Left lobe of liver (tissue), 2 donors: ENCODE measurements at places on chromosomes 4 and X. TPM values are rescaled to one million over a fixed set of nuclear protein-coding genes. Genes with fewer than 3 reads are reported as not detected.

Gene PLRG1
- 28.3 TPM for total RNA-seq

Gene CLDN22
- total RNA-seq = not detected

Gene TREX2
- 0.23 TPM for total RNA-seq

Gene EREG
- 0.18 TPM for total RNA-seq

Gene ETNPPL
- 127 TPM for total RNA-seq

Gene NHS
- 0.10 TPM for total RNA-seq

Gene ADAD1
- not detected for total RNA-seq

Gene FUNDC1
- total RNA-seq = 2.8 TPM

Gene TMEM271
- not detected for total RNA-seq

Gene HCFC1
- 17.2 TPM for total RNA-seq

Gene XAGE2
- not detected for total RNA-seq

Gene NCAPG
- 0.38 TPM for total RNA-seq

Gene PABPC1L2A
- total RNA-seq = not detected

Gene AR
- 74.4 TPM for total RNA-seq

Gene PKD2
- total RNA-seq = 6.5 TPM

DNA sequence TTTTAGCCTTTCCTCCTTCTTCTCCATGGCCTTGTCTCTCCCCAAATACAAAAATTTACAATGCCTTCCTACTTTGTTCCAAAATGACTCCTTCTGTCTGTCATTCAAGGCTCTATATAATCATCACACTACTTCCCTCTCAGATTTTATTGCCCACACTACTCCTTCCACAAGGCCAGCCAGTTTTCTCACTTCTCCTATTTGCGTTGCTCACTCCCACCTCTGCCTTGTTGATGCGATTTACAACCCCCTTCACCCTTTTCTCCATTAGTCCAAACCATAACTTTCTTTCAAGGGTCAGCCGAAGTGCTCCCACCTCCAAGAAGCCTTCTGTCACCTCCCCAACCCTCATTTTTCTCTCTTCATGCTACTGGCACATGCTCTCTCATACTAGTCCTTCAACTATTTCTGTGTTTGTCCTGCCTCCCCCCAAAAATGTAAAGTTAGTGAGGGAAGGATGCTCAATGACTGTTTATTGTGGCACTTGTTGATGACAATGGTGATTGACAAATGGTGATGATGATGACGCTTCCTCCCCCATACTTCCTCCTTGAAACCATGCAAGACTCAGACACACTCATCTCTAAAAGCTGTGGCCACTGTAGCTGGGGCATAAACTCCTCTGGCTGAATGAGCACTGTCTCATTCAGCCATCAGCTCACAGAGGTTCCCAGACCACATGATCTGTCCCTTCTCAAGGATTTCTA is 2.7 kb upstream of the XKRX start:
- DNase-seq = no peak

DNA sequence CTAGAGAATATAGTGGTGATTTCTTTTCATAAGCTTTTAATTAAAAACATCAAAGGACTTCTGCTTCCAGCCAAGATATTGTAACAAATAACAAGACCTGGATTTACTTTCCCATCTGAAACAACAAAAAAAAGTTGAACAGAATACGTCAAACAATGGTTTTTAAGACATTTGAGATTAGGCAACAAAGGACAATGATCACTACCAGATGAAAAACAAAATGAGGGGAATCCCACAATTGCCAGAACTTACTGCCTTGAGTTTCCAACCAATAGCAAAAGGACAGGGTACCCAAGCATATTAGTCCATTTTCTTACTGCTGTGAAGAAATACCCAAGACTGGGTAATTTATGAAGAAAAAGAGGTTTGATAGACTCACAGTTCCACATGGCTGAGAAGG is 341.4 kb upstream of the INTU start:
- DNase-seq = no peak

DNA sequence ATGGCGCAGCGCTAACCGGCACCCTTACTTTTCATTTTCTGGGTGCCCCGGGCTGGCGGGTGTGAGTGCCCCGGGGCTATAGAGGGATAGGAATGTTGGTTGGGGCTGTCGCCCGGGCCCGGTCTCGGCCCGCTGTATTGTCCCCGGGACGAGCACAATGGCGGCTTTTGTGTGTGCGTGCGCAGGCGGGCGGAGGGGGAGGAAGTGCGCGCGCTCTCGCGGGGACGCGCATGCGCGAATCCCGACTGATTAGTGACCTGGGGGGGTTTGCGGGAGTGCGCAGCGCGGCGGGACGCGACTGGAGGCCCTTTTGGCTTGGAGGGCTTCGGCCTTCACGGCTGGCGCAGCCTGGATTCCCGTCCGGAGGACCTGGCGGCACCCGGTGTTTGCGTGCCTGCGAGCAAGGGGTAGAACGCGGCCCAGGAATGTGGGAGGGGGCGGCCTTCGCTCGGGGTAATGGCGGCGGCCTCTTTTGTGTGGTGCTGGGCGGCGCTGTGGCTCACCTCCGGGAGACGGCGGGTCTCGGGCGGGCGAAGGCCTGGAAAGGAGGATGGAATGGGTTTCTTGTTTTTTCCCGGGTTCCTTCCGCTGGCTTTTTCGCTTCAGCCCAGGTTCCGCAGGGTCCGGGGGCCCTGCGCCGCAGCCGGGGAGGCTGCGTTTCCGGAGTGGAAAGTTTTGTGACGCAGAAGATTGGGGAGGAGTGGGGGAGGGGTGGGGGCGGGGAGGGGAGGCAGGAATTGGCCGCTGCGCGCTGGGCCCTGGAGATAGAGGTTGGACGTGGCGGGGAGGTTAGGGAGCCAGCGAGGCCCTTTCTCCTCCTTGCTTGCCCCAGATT is 618 bp downstream of the DDX3X start:
- peak; percentile 78 for DNase-seq

- no peak for DNase-seq
These were observed 84.9 kb downstream of the SPCS3 start for GRCh38 chr4:176404621-176405020.

- DNase-seq = no peak
These were observed 113.4 kb downstream of the DRD5 start for GRCh38 chr4:9894644-9895332.

DNA sequence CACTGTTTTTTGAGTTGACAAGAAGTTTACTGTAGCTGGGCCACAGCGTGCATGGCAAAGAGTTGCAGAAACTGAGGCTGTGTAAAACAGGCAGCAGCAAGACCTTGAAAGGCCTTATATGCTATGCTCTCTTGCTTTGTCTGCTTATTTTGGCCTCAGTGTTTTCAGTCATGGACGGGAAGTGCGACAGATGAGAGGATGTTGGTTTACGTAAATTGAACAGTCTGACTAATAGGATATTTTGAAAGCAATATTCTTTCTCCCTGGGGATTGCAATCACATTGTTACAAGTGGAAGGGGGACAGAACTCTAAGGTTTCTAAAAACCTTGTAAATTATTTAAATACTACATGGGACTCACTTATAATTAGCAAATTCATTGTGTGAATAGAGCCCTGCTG is 32.2 kb upstream of the MAGEA10 start:
- DNase-seq = no peak

GRCh38 chr4:42080306-42080705 is 72.1 kb downstream of the BEND4 start:
- DNase-seq = no peak

DNA sequence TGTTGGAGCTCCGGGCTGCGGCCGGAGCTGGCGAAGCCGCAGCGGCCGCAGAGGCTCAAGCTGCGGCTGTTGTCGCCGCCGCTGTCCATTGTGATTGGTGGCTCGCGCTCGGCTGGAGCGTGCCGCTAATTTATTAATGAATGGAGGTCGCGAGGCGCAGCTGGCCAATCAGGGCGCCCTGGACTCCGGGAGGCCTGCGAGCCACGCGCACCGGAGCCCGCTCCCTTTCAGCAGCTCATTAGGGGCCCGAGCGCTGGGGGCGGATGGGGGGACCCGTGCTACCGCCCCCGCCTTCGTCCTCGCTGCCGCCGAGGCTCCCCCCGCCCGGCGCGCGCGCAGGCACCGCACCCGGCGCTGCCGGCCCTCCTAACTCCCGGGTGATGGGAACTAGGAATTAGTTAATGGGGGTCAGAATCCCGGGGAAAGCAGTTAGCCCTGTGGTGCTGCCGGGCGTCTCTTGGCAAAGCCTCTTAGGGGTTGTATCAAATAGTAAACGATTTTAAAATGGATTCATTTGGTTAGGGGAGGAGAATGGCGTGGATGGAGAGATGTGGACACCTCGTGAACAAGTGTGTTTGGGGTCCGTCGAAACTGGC is 589 bp upstream of the NEUROG2 start:
- no peak for DNase-seq

DNA sequence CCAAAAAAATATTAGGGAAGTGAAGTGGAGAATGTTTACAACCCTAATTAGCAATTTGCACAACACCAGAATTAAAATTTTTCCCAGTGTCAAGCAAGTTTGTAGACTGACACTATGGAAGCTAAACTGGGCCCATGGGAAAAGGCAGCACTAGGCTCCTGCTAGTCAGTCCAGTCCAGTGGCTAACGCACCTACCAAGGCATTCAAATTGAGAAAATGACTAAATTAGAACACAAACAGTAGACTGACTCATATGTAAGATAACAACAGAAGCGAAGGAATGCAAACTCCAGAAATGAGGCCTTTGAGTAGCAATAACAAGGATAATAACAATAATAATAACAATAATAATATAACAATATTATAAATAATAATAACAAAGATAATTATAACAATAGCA is 90.7 kb downstream of the GRIA3 start:
- no peak for DNase-seq

- DNase-seq = no peak
These were observed 10.8 kb downstream of the PDZD4 start for GRCh38 chrX:153819384-153820040.

DNA sequence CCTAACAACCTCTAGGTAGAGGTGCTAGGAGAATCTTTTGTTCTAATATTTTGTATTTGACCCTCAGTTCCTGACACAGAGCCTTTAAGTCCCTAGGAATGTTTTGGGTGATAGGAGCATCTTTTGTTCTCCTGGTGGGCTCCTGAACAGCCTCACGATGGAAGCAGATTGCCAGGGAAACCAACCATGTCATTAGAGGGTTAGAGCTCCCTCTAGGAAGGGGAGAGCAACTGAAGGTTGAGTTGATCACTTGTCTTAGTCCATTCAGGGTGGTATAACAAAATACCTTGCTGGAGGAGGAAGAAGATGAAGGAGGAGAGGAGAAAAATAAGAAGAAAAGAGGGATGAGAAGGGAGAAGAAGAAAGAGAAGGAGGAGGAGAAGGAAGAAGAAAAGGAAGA is 9.2 kb downstream of the VCX start:
- no peak for DNase-seq

DNA sequence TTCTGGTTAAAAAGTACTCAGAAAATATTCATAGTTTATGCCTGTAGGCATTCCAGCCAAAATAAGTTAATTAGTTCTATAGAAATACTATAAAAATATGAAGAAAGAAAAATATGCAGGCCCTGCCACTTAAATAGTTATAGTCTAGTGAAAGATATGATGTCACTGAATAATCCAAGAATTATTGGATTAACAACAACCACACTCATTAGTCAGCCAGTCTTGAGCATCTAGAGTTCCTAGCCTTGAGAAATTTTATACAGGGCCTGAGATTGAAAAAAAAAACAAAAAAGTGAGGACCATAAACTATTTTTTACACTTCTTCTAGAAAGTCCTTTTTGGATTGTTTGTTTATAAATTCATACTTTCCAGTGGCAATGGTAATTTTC is 823.0 kb downstream of the FAT4 start:
- DNase-seq = no peak

DNA sequence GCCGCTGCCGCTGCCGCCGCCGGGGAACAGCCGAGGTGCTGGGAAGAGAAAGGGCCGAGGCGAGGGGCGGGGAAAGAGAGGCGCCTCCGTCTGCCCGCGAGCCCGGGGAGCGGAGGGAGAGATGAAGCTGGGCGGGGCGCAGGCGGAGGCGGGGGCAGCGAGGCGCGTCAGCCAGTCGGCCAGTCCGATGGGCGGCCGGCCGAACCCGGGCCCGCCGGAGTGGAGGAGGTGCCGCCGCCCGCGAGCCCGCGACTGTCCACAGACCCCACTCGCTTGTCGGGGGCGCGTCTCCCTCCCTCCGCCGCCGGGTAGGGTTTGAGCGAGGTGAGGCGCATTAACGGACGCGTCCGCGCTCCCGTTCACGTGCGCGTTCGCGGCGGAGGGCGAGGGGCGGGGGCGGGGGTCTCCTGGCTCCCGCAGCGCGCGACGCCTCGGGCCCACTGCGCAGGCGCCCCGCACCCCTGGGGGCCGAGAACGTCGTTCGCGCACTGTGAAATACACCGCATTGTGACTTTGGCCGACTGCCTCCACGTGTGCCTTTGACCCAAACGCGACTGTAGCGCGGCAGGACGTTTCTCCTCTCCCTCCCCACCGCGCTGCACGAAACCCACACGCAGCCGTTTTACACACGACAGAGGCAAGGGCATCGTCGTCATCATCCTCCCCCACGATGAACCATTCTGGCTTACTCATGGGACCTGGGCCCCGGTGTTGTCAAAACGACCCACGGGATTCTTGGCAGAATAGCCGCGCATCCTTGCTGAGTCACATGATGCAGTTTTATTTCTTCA is at the start of gene NUDT11:
NUDT11 (minus strand) TSS at position 92 of the 791 bp plus-strand sequence. CDS start 148 bp downstream, outside the sequence.
- peak; percentile 42 for DNase-seq

DNA sequence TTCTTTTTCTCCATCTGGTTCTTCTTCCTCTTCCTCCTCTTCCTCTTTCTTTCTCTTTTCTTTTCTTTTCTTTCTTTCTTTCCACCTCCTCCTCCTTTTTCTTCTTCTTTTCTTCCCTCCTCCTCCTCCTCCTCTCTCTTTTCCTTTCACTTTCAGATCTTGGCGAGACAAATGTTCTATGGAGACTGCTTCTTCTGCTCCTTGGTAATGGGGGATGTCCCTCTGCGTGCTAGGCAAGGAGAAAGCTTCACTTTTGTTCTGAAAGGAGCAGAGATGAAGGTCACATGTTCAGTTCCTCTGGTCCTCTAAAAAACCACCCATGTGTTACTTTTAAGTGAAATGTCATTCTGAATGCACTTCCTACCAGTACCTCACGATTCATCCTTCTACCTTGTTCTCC is 33.2 kb downstream of the NBDY start:
- no peak for DNase-seq

DNA sequence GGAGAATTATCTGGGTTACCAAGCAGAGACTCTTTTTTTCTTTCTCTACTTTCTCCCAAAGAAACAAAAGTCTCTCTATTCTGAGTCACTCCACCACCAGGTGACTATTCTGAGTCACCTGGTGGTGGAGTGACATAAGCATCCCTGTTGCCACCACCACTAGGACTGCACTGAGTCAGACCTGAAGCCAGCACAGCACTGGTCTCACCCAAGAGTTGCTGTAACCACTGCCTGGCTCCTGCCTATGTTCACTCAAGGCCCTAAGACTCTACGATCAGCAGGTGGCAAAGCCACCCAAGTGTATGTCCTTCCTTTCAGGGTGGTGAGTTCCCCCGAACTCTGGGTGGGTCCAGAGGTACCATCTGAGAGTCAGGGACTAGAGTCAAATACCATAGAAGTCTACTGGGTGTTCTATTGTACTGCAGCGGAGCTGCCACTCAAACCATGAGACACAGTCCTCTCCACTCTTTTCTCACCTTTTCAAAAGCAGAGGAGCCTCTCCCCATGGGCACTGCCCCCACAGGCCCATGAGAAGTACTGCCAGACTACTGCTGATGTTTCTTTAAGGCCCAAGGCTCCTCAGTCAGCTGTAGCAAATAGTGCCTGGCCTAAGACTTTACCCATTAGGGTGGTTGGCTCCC is 209.6 kb upstream of the IRS4 start:
- DNase-seq = no peak
